ENCODE measurements at places on chromosomes 11 and 22.

DNA sequence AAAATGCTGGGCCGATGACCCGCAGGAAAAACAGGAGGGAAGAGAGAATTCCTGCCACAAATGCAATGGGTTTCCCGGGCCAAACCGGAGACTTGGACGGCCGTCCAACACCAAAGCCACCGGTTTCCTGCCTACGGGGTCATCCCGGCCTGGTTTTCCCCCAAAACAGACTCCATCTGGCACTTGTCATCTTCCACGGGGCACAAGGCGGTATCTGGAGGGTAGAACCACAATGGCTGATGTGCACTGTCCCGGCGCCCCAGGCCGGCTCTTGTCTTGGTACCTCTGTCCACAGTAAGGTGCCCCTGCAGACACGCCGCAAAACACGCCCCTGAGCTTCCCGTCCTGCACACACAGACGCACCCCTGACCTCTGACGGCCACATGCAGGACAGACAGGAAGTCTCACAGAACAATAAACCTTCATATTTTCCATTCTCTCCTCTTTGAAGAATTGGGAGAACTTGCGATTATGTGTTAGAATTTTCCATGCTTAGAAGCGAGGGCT lies 20.1 kb downstream of the CELSR1 start:
- no peak for DNase-seq

DNA sequence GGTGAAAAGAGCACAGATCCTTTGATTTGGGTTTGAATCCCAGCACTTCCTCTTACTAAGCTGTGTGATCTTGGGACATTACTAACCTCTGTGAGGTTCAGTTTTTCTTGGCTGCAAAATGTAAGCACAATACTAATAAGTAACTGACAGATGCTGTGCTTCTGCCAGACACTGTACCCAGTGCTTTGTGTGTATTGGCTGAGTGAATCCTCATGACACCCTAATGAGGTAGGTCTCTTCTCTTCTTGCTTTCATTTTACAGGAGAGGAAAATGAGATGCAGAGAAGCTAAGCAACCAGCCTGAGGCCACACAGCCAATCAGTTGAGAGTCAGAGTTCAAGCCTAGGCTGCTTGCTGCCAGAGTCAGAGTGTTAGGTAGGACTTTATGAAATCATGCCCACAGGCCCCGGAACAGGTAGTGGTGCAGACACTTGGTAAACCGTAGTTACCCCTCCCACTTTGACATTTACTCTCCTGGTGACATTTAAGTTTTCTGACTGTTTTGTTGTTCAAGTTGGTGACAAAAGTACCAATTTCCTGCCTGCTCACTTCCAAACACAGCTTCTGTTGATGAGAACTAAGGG lies 21.2 kb downstream of the PTPRJ start:
- DNase-seq, result no peak

- DNase-seq, result peak; percentile 89
Observed at GRCh38 chr11:63938479-63939396, at the start of gene NAA40. Gene NAA40, plus strand, starts transcription at chr11:63939002. Its CDS starts 95 bp downstream, at chr11:63939097.

DNA sequence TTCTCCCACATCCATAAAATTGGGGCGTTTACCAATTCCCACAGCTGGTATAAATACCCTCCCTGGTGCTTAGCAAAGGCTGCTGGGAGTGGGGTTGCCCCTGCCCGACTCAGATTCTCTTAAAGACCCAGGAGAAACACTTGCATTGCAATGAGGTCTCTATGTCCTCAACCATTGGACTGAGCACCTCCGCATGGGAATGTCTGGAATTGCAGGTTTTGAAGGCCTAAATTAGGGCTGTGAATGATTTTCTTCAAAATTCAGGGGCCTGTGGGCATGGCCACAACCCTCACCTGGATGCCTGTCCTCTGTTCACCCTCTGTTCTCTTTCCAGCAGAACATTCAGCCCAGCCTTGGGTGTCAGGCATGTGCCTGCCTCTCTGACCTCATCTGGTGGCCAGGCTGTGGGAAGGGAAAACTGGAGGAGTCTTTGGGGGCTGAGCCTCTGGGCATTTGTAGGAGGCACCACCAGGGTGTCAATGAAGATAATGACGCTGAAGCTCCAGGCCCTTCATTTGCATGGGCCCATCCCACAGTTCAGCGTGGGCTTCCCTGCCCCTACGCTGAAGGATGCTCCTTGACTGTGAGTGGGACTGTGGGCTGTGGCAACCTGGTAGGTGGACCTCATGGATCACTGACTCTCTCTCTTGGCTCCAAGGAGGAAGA lies 52.7 kb upstream of the MYEOV start:
- DNase-seq, result no peak

DNA sequence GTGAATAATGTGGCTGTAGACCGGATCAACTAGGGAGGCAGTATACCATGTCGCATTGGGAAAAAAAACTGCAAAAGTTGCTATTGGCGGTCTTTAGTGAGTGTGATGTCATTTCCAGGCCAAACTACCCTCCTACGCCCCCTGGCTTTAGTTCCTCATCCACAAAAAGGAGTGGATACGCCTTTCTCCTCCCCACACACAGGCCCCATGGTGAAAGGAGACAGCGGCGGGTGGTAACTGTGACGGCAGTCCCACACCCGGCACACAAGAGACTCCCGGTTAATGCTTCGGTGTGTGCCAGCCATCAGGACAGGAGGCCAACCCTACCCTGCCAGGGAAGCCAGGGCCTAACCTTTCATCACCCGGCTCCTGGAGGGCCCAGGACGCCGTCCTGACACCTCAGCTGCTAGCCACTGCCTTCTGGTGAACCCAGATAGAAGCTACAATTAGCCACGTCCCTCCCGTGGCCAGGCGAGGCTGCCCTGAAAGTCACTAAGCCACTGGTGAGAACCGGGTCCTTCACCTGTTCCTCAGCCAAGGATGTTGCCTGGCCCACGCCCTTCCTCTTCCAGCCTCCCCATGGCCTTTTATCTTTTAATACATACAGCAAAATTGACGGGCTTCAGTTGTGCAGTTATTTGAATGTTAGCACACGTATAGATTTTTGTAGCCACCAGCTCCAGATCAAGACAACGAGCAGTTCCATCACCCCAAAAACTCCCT lies 10.8 kb downstream of the TP53I11 start:
- DNase-seq, result no peak

DNA sequence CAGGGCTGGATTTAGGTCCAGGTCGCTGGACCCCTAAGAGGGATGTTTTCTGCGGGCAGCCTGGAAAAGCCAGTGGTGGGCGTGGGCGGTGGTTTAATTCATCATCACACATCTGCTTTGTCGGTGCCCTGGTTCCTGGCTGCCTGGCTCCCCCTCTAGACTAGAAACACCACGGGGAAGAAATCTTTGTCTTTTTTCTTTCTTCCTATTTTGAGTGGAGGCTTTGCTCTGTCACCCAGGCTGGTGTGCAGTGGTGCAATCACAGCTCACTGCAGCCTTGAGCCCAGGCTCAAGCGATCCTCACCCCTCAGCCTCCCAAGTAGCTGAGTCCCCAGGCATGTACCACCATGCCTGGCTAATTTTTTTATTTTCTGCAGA lies 86.6 kb upstream of the LINC01488 start:
- no peak for DNase-seq

DNA sequence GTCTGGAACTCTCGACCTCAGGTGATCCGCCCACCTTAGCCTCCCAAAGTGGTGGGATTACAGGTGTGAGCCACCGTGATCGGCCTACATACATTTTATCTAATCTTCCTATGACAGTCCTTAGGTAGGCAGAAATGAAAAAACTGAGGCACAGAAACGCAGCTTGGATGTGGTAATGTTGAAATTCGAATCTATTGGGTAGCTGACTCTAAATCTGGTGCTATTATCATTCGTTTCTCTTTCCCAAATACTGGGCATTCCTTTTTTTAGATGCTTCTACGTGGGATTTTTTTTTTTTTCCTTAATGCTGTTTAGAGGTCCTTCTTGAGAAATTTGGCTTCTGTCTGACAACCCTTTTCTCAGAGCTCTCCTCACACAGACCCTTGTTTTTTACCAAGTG lies 41.5 kb downstream of the FCHSD2 start:
- no peak for DNase-seq

DNA sequence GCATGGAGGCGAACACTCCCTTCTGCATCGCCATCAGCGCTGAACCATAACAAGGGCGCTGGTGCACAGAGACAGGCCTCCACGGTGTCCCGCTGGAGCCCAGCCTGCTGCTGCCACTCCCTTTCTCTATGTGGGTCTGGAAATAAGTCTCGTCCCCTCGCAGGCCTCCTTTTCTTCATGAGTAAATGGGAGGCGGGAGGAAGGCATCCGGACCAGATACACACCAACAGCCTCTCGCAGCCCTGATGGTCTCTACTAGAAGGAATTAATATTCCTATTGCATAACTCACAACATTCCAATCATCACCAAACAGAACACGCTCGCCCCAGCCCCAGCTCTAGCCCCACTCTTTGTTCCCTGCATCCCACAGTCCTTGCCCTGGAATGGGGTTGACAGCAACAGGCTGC lies 14.9 kb downstream of the RASD2 start:
- DNase-seq, result no peak

GRCh38 chr11:23555085-23555484 lies 694.8 kb upstream of the CCDC179 start:
- no peak for DNase-seq

DNA sequence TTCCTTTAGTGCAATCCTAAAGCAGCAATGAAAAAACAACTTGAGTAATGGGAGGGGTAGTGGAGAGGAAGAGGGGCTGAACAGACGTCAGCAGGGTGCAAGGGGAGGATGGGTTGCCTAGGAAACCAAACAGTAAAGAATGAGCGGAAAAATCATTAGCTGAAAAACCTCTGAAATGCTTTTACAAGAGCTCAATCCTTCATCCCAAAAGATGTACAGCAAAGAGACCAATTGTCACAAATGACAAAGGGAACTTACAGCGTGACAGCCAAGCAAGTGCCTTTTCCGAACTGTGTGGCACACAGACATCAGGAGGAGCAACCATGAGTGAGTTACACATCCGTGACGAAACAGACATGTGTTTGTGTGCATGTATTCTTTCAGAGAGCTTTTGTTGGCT lies 104.6 kb downstream of the SIK3 start:
- no peak for DNase-seq

DNA sequence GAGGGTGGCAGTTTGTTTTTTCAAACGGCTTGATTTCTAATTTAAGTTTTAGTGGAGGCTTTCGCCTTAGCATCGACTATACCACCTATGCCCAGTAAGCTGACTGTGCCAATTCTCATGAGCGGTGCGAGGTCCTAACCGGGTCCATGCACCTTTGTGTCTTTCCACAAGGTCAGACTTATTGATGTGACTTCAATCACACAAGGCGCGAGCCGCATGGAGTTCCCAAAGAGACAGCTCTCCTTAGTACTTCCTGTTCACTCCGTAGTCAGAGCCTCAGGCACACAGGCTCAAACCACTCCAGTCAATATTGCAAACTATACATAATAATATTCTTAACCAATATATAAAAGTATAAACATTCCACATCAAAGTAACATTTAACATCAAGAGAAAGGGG lies 18.2 kb downstream of the ST14 start:
- no peak for DNase-seq

- no peak for DNase-seq
Observed at GRCh38 chr22:45949258-45949870, 27.6 kb downstream of the WNT7B start.

DNA sequence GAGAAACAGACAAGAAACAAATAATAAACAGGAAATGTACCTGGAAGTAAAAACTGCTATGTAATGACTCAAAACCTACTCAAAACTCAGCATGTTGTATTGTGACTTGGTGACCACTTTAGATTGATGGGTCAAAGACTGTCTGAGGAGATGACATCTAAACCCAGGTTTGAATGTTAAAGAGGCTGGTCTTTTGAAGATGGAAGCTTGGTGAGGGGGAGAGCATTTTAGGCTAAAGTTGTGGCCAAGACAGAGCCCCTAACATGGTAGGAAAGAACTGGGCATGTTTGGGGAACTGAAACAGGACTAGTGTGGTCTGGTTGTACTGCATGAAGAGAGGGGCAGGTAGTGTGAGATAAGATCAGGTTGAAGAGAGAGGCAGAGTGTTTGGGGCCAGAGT lies 85.3 kb upstream of the MYO18B start:
- DNase-seq, result no peak

DNA sequence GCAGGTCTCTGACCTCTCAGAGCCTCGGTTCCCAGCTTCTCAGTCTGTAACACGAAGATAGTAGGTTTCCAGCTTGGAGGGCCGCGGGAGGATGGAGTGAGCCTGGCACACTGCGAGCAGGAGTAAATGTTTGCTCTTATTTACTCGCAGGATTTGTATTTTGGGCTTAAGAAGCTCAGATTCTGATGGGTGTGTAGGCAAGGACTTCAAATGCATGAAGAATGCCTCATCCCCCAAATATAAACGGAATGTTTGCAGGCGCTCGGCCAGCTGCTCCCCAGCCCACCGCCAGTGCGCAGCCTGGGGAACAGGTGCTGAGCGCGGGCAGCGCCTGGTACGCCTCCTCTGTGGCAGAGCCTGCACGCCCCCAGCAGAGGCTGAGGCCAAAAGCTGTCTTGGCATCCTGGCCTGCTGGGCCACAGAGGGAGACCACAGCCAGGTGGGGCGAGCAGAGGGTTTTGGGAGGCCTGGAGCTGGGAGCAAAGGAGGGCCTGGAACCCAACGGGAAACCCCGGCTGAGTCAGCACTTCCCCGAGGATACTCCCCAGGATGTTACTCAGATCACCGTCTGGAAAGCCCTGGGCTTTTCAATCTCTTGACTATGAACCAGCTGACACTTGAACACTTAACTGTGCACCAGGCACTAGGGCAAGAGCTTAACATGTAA lies 9.4 kb downstream of the EHD1 start:
- DNase-seq, result no peak

GRCh38 chr11:132620423-132620822 lies 911.9 kb downstream of the OPCML start:
- no peak for DNase-seq

DNA sequence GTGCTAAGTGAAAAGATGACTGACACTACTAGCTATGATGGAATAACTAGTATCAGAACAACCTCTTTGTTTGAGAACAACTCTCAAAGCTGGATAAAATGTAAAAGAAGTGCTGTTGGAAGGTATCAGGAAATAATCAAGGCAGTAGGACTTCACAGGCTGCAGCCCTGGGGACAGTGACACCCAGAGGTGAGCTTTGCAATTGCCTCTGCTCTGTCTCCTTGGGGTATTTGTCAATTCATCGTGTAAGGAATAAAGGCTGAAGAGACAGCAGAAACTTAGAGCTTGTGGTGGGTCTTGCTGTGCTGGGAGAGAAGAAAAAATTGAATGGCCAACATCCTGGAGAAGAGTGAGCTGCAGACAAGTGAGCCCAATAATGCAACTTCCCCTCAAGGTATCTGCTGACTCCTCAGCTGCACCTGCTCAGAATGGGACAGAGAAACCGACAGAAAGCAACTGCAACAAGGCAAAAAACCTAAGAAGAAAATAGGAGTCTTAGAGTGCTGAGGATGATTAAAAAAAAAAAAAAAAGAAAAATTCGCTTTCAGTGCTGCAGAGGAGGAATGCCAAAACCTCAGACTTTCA lies 141.1 kb downstream of the RCN1 start:
- DNase-seq, result no peak

- no peak for DNase-seq
Observed at GRCh38 chr11:133497477-133498140, 34.7 kb downstream of the OPCML start.

GRCh38 chr22:29621761-29622526 lies 18.5 kb downstream of the NF2 start:
- no peak for DNase-seq
